ENCODE measurements at places on chromosomes 2 and 18.

GRCh38 chr2:22904126-22904684 lies 480.8 kb upstream of the KLHL29 start:
- DNase-seq = peak; percentile 16

DNA sequence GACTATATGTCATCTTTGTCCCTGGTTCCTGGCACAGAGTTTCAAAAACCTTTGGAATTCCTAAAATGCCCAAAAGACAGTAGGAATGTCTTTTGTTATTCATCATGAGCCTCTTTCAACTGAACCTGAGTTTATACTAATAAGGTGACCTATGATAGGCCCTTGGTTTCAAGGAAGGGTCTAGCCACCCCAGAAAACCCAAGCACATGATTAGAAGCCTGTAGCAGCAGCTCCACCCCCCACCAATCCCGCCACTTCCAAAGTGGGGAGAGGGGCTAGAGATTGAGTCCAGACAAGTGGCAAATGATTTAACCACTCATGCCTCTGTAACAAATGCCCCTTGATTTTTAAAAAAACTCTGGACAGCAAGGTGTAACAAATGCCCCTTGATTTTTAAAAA lies 56.8 kb downstream of the ADD2 start:
- no peak for DNase-seq

DNA sequence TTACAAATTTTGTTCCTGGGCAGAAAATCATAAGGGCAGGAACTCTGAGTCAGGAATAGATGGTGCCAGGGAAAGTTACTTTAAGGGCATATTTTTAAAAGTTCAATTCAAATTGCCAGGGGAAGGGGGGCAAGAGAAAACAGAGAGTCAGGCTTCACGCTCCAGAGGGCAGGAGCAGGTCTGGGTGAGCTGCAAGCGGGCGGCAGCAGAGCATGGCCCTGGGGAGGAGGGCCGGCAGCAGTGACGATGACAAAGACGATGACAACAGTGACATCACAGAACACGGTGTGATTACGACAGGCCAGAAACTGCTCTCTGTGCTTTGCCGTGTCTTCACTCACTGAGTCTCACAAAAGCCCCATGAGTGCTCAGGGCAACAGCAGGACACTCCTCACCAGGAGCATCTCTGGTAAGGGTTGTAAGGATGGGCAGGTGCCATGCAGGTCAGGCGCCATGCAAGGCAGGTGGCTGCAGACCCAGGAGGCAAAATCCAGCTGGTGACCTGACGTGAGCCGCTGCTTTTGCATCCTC lies 23.3 kb downstream of the CHST10 start:
- DNase-seq = no peak

DNA sequence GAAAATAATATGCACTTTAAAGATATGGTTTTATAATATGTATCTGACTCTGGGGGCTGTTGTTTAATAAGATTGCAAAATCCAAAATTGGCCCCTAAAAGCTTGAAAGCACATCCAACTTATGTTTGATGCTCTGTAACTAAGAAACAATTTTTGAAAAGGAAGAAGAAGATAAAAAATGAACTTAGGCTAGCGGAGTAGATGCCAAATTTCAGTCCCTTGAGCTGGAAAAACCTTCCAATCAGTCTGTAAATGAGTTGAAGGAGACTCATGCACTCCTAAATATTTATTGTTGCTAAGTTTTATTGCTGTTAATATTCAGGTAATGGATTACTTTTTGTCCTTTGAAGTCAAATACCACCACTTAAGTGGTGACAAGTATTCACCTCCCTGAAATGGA lies 465.0 kb downstream of the ZEB2 start:
- DNase-seq = no peak

DNA sequence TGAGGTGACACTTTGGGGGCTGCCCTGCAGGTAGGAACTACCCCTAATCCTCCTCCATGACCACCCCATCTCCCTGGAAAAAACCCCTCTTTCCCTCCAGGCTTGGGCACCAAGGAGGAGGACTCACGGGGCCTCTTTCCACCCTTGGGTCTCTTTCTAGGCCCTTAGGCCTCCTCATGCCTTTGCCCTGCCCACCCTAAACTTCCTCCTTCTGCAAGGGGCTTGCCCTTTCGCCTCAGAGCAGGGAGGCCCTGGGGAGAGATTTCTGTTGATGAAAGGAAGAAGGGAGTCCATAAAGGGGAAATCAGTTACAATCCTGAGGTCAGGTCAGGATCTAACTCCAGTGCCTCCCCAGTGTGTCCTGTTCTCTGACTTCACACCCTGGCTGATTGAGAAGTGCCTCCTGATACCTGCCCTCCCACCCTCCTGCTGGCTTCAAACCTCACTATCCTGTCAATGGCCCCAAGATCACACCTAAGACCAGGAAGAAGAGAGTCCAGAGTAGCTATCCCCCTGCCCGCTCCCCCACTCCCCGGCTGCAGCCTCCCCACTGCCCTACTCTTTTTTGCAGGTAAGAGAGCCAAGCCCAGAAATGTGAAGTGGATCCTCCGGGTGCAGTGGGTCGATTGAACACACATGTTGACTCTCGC lies 16.7 kb upstream of the TNS1 start:
- no peak for DNase-seq

- DNase-seq = peak; percentile 75
Measured at GRCh38 chr2:235027558-235028214, 75.9 kb downstream of the SH3BP4 start.

- no peak for DNase-seq
Measured at GRCh38 chr2:143622106-143622505, 492.9 kb downstream of the ARHGAP15 start.

- DNase-seq = no peak
Measured at GRCh38 chr2:190562121-190562520, 27.6 kb upstream of the NEMP2 start.

DNA sequence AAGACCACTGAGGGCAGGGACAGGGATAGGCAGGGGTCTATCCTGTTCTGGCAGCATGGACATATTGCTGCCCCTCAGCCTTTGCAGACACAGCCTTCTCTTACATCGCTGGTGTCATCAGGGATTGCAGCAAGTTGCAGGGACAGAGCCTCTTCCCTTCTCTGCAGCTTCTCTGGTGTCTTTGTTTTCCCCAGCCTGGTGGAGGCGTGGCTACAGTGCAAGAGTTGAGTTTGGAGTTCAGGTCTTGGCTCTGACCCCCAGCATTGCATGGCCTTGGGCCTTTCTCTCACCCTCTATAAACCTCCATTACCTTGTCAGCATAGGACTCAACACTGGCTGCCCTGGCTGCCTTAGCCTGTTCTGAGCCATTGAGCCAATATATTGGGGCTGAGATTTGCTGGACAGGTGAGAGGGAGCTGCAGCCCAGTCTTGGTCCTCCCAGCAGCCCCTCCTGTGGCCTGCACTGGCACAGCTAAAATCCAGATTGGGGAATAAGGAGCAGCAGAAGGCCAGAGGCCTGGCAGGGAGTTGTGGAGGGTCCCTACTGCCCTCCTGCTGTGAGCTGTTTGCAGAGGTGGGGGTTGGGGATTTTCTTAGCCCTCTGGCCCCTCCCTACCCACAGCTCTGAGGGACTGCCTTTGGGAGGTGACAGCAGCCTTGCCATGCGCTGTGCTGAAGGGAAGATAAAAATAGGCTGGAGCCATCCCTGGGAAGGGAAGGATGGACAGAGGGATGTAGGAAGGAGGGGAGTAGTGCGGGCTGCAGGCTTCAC lies 22.8 kb downstream of the EHD3 start:
- DNase-seq = no peak

DNA sequence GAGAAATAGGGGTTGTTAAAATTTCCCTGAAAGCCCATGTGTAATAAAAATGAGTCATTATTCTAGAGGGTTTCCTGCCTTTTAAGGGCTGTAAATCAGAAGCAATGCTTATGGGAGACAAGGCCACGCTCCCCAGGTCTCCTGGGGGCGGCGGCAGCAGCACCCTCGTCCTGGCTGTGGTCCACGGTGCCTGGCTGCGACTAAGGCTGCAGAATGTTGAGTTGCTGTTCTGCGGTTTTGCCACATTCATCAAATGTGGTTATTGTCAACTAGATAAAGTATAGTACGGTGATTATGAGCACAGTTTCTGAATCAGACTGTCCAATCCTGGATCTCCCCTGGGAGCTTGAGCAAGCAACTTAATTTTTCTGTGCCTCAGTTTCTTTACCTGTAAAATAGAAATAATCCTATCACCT lies 11.9 kb upstream of the AGFG1 start:
- DNase-seq = peak; percentile 90

- DNase-seq = peak; percentile 2
Measured at GRCh38 chr18:21406116-21406515, 164.1 kb downstream of the GREB1L start.

- no peak for DNase-seq
Measured at GRCh38 chr18:62904396-62905285, 189.3 kb downstream of the PHLPP1 start.

GRCh38 chr2:73268830-73269685 lies 15.2 kb downstream of the FBXO41 start:
- DNase-seq = peak; percentile 7

DNA sequence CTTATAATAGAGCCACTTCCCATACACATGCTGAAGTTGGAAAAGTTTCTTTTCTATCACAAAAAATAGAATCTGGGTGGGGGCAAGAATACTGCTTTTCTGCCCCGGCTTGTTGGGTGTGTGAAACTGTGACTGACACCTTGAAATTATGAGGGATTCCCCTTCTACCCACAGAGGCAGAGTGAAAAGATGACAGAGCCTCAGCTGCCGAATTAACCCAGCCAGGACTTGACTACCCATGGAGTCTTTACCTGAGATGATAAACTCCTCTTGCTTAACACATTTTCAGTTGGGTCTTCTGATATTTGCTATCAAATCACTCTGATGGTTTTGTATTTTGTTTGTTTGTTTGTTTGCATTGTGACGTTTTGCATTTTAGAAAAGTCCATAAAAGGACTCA lies 66.0 kb upstream of the PMAIP1 start:
- DNase-seq = no peak
